ENCODE measurements at places on chromosomes 13 and 19.
A peak's percentile ranks its signal among the peaks of the same experiment; 100 is the strongest.

DNA sequence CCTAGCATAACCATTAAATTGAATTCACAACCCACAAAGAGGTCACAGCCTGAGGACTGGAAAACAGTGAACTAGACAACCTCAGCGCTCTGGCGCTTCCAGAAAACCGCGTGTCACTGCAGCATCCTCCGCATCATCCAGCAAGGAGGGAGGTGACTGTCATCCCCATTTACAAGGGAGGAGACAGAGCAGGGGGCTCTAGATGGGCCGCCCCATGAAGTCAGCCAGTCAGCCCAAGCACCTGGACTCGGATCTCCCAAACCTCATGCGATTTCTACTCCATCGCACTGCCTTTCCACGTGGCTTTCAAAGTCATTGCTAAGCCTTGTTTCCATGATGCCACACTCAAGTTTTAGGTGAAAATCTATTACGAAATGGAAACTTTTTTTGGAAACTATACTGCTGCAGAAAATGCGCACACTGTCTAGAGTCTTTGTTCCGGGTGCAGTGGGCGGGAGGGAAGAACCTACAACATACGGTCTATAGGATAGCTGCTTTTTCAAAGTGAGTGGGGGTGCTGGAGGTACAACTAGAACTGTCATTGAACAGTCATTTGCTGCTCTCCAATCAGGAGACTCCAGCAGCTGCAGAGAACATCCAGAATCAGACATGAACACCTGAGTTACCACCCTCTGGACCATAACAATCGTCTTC, 2.8 kb downstream of the AP3D1 start:
- no peak overlapping the region for H3K4me3 ChIP-seq
- DNase-seq = no peak
- no peaks in the 10 kb centered on the region for H3K36me3 ChIP-seq
- no peak overlapping the region for H3K27ac ChIP-seq
- peaks cover 54% of the 10 kb centered on the region for H3K4me1 ChIP-seq
- no peaks in the 10 kb centered on the region for H3K27me3 ChIP-seq

GRCh38 chr13:93226623-93227279, at the start of gene GPC6:
Gene GPC6, plus strand, starts transcription at chr13:93226807.
- H3K27me3 ChIP-seq = peaks cover 28% of the 10 kb centered on the region
- H3K36me3 ChIP-seq = no peaks in the 10 kb centered on the region
- H3K4me1 ChIP-seq = no peaks in the 10 kb centered on the region
- peak; percentile 78 for DNase-seq
- peak within 1 kb of the TSS; percentile 60 for H3K4me3 ChIP-seq

- no peak for DNase-seq
- H3K36me3 ChIP-seq = no peaks in the 10 kb centered on the region
- H3K4me3 ChIP-seq = no peak overlapping the region
- no peak overlapping the region for H3K27ac ChIP-seq
- H3K4me1 ChIP-seq = peaks cover 14% of the 10 kb centered on the region
Observed at GRCh38 chr13:50224534-50224933, 209.3 kb downstream of the KCNRG start.

DNA sequence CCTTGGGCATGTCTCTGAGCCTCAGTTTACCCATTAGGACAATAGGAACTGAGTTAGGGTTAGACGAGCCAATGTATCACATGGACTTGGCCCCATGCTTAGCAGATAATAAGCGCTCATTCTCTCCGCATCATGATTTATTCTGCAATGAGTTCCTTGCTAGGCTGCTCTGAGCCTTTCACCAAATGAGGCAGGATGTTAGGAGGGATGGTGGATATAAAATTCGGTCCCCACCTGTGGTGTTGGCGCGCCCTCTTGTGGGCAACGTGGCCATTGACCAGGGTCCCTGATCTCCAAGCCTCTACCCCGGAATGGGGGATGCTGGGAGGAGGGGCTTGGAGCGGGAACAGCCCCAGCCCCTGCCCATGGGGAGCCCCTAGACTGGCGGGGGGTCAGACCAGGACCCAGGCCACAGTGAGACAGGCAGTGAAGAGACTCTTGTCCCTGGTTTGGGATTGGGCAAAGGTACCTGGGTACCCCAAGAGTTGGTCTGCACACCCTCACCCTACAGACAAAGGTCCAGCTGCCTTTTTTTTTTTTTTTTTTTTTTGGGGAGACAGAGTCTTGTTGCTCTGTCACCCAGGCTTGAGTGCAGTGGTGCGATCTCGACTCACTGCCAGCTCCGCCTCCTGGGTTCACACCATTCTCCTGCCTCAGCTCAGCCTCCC, 43.9 kb downstream of the CERS4 start:
- no peak overlapping the region for H3K27ac ChIP-seq
- peak; percentile 89 for DNase-seq
- no peaks in the 10 kb centered on the region for H3K4me1 ChIP-seq
- no peak overlapping the region for H3K4me3 ChIP-seq
- H3K27me3 ChIP-seq = no peaks in the 10 kb centered on the region

GRCh38 chr13:97359181-97360057, 74.5 kb upstream of the RAP2A start:
- DNase-seq = peak; percentile 84
- H3K27ac ChIP-seq = peak overlapping the region; percentile 70
- no peaks in the 10 kb centered on the region for H3K36me3 ChIP-seq
- H3K4me3 ChIP-seq = no peak overlapping the region
- H3K27me3 ChIP-seq = no peaks in the 10 kb centered on the region

DNA sequence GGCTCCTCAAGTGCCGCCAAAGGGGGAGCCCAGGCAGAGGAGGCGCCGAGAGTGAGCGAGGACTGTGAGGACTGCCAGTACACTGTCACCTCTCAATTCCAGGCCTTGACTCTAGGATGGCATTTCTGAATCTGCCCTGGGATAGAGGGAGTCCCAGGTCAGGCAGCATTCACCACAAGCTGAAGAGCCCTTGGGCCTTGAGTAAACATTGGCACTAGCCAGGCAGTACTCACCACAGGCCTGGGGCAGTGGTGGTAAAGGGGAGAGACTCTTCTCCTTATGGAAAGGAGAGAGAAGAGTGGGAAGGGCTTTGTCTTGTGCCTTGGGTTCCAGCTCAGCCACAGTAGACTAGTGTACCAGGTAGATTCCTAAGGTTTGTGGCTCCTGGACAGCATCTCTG, 39.7 kb upstream of the HTR2A start:
- no peak overlapping the region for H3K4me3 ChIP-seq
- no peaks in the 10 kb centered on the region for H3K36me3 ChIP-seq
- H3K27me3 ChIP-seq = no peaks in the 10 kb centered on the region

DNA sequence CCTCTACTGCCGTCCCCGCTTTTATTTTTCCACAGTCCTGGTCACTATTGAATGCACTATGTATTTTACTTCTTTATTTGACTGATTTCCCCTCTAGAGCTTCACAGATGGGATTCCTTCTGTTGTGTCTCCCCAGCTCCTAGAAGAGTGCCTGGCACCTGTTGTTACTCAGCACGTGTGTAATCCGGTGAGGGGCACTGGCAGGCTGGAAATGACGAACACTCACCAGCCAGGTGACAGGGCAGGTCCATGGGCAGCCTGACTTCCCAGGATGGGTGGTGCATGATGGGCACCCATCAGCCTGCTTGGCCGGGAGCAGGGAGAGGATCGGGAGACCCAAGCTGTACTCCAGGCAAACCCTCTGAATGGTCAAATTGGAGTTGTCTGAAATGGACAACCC, 67.2 kb downstream of the CEBPG start:
- H3K27ac ChIP-seq = no peak overlapping the region
- DNase-seq = peak; percentile 35
- no peaks in the 10 kb centered on the region for H3K36me3 ChIP-seq

DNA sequence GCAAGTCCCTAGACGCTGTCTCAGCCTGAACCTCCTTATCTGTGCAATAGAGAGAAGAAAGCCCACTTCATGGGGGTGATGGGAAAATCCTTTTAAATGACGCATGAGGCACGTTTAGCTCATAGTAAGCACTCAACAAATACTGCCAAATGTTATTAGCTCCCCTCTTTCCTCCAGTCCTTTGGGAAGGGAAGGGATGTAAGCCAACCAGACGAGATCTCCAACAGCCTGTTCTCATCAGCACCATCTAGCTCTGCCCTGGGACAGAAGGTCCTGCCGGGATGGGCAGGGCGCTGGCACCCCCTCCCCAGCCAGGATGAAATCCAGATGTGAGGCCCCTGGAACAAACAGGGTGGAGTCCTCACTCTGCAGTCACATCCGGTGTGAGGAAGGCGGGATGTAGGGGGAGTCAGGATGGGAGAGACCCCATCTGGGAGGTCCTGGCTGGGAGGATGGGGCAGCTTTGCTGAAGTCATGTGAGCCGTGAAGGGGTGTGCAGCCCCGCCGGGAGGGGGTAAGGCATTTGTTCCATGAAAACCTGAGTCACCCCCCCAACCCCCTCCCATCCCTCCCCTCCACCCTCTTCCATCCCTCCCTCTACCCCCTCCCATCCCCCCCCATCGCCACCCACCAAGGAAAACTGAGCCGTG, 4.6 kb downstream of the S1PR2 start:
- H3K27ac ChIP-seq = peak overlapping the region; percentile 82
- no peaks in the 10 kb centered on the region for H3K36me3 ChIP-seq
- DNase-seq = peak; percentile 96
- H3K4me1 ChIP-seq = peaks cover 12% of the 10 kb centered on the region

- peaks cover 8% of the 10 kb centered on the region for H3K27me3 ChIP-seq
- no peak overlapping the region for H3K27ac ChIP-seq
- no peak for DNase-seq
Observed at GRCh38 chr19:51607077-51607476, 23.1 kb downstream of the SIGLEC5 start.

DNA sequence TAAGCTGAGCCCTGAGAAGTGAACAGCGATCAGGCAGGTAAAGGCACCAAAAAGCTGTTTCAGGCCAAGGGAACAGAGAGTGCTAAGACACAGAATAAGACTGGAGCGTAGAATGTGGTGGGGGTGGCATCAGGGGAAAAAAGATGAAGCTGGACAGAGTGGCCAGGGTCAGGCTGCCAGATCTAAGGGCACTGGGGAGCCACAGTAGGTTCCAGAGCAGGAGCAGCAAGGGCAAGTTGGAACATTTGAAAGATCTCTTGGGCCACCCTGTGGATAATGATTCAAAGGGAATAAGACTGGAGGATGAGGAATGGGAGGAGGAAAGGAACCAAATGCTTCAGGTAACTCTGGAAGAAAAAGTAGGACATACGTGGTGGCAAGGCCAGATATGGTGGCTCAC, 6.5 kb upstream of the PLIN3 start:
- no peak overlapping the region for H3K27ac ChIP-seq
- H3K36me3 ChIP-seq = no peaks in the 10 kb centered on the region
- no peak for DNase-seq
